ENCODE measurements at places on chromosomes 1 and 21.

DNA sequence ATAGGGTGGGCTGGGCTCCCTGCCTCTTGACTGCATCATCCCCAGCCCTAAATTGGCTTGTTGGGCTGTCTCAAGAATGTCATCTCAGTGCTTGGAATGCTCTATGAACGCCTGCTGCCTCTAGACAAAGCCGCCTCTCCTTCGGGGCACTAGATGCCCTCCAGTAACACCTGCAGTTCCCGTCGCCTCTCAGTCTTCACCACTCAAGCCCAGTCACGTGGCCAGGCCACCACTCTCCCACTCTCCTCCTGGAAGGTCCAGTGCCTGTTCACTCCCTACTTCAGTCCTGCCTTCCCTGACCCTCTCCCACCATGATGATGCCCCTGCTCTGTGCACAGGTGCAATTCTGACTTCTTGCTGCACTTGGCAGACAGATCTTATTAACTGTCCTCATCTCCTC, 7.0 kb downstream of the TAS1R2 start:
- DNase-seq, result no peak

GRCh38 chr1:210647406-210648333, 319.0 kb downstream of the HHAT start:
- no peak for DNase-seq

DNA sequence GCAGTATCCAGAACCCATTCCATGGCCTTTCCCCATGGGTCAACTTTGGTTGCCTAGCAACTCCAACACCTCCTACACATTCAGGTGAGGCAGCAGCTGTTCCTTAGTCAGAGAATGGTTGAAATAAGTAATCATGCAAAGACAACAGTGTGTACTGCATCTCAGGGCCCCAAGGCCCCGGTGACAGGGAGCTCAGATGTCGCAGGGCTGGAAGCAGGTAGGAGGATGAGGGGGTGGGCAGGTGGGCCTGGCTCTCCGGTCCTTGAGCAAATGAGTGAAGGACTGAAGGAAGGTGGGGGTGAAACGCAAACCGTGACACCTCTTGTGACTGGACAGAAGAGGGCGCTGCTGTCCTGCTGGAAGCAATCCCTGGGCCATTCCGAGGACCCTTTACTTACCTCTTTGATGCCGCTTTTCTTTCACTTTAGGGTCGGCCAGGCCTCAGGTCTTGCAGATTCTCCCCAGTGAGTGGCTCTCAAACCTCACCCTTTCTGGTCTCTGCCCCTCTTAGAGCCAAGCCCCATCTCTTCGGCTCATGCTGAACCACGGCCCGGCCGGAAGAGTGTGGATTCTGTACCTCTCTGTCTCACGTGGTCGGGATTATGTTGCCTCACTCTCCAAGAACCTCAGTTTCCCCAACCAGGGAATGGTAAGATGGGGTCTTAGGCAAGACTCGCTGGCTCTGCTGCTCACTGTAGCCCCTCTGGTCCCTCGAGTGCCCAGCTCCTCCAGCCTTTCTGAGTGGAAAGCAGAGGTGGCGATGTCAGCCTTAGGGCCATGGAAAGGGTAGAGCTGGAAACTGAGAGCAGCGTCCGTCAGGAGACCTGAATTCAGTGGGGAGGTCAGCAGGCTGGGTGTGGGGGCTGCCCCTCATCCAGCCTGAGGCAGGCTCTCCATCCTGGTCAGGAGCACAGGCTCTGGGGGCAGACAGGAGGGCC, 5.6 kb upstream of the KCNA10 start:
- peak; percentile 28 for DNase-seq

GRCh38 chr1:207798847-207799246, 47.0 kb downstream of the CD46 start:
- no peak for DNase-seq

DNA sequence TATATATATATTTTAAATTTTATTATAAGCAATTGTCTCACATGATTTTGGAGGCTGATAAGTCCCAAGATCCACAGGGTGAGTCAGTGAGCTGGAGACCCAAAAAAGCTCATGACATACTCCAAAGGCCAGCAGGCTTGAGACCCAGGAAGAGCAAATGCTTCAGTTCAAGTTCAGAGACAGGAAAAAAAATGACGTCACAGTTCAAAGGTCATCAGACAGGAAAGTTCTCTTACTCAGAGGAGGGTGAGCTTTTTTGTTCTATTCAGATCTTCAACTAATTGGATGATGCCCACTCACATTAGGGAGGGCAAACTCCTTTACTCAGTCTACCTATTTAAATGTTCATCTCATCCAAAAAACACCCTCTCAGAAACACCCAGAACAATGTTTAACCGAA, 18.2 kb downstream of the RXRG start:
- DNase-seq, result no peak

- DNase-seq, result peak; percentile 78
These were observed at the start of gene ZBTB37 for GRCh38 chr1:173868266-173869020. TSS of gene ZBTB37 (plus strand) at chr1:173868380. CDS start at chr1:173870226, 1,846 bp downstream.

- no peak for DNase-seq
These were observed 4.0 kb downstream of the HMGN1 start for GRCh38 chr21:39344848-39345247.

DNA sequence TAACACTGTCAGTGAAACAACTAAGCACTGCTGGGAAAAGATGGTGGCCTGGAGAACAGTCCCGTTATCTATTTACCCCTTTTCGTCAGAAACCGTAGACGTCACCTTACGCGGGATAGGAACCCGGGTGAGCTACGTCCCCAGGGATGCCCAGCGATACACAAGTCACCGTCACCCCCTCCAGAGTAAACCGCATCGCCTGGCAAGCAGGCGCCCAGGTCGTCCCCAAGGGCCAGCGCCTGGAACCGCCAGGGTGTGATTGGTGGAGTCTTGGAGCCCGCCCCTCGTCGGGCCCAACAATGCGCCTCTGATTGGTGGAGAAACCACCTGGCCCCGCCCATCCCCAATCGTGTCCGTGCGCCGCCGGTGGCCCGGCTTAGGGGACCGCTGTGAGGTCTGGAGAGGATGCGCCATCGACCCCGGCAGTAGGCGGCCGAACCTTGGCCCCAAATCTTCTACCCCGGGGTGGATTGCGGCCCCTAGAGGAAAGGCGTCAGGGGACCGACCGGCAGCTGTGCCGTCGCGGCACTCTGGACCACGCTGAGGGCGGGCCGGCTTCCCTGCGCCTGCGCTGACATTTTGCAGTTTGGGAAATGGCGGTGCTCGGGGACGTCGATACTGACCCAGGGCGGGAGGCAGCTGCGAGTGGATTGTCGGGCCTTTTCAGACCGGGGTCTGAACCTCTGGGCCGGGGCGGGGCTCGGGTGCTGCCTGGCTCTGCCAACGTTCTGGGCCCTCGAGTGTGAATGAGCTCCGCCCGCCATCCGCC, 34.4 kb downstream of the SLC2A1 start:
- DNase-seq, result peak; percentile 77

DNA sequence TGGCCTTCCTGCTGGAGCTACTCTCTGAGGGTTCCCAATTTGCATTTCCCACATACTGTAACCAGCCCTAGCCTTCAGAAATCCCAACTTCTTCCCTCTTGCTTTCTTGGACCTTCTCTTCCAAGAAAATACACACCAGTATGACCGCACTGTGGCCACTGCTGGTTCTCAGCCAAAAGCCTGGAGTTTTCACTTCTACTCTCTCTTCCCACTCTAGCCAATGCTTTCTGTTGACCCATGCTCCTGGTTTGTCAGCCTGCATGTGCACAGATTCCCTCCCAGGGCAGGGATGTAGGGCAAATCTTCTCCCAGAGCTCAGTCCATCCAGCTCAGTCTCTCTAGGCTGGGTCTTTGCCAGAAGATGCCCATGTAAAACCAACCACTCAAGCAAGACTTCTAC, 664 bp downstream of the SLAMF1 start:
- no peak for DNase-seq

DNA sequence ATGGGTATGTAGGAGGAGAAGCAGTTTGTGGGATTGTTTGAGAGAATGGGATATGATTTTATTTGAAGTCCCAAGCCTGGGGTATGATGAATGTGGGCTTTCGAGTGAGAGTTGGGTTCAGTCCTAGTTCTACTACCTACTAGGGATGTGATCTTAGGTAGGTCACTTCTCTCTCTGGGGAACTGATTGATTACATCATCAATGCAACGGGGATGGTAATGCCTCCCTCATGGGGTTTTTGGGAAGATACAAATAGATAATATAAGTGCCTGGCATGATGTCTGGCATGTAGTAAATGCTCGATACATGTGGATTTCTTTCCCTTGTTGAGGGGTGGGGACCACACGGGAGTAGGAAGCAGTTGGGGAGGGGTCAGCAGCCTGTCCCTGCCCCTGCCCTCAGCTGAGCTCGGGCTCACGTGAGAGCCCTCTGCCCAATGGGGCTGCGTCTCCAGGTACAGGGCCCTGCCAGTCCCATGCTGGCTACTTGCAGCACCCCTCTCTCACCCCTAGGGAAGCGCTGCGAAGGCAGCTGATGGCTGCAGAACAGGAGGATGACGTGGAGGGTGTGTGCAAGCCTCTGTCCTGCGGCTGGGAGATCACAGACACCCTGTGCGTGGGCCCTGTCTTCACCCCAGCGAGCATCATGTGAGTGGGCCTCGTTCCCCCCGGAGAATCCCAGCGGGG, 38.7 kb downstream of the AZIN2 start:
- DNase-seq, result no peak

- no peak for DNase-seq
These were observed 36.1 kb downstream of the VN1R5 start for GRCh38 chr1:247291833-247292561.

DNA sequence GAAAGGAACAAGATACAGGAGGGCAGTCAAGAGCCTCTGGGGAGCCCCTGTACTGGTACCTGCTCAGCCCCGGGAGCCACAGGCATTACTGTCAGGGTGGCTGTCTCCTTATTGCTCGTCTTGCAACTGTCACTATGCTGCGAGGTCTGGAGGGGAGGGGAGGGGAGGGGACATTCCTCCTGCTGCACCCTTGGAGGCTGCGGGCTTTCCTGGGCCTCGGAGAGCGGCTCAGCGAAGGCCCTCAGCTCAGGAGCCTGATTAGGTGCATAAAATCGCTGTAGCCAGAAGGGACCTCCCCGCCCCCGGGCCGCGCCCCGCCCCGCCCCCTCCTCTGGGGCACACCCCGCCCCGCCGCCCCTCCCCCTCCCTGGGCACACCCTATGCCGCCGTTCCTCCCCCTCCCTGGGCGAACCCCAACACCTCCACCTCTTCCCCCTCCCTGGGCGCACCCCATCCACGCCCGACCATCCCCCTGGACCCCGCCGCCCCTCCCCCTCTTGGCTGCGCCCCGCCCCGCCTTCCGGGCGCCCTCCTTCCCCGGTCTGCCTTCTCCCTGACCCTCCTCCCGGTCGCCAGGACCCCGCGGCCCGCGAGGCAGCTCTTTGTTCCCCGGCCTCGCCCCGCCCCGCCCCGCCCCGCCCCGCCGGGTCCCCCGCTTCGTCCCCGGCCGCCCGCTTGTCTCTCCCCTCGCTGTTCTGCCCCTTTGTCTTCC, 35.5 kb downstream of the CACHD1 start:
- DNase-seq, result no peak

DNA sequence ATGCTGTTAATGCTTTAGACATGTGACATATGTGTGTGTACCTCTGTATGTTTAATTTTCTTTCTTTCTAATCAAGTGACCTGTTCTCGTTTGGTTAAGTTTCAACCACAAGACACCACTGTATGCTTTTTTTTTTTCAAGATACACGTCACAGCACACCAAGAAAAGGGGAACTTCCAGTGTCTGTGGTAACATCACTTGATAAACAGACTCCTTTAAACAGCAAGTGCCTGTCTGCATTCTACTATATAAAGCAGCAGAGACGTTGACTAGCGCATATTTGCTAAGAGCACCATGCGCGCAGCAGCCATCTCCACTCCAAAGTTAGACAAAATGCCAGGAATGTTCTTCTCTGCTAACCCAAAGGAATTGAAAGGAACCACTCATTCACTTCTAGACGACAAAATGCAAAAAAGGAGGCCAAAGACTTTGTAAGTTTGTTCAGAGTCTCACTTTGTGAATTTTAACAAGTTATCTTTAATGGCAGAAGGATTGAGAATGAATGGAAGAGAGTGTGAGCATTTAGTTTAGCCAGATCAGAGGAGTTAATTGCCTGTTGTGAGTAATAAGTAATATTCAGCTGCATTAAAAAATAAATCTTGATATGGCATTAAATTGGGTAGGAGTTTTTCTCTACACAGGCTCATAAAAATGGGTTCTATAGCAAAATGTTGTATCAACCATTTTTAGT, at the start of gene RGS1:
RGS1 (plus strand) TSS at position 275 of the 691 bp plus-strand sequence; CDS start at position 295, 20 bp downstream.
- no peak for DNase-seq

GRCh38 chr1:96520579-96520947, 201.0 kb upstream of the PTBP2 start:
- no peak for DNase-seq

DNA sequence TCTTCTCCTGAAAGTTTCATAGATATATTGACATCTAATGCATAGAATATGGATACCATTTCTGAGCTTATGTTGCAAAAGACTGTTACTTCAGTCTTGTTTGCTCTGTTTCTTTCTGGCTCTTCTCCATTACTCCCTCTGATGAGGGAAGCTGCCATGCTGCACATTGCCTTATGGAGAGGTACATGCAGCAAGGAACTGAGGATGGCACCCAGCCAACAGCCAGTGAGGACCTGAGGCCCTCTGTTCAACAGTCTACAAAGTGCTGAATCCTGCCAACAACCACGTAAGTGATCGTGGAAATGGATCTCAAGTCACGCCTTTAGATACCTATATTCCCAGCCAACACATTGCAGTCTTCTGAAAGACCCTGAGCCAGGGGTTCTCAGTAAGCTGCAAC, 66.6 kb upstream of the ADAMTS5 start:
- no peak for DNase-seq

DNA sequence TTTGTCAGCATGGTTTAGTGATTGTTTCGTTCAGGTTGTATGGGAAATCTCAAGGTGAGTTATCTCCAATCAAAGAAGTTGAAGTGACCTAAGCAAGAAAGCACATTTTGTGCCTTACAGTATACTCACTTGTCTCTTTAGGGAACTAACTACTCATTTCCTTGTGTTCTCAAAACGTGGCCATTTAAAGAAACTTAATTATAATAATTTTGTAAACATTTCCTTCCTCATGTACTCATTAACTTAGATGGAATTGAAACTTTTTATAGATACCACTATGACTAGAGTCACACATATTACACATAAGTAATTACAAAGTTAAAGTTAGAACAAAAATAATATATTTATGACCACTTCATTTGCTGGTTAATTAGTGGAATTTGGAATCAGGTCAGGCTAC, 552.6 kb downstream of the MRPL39 start:
- DNase-seq, result no peak

- DNase-seq, result no peak
These were observed 326.8 kb downstream of the HHAT start for GRCh38 chr1:210655511-210655910.

DNA sequence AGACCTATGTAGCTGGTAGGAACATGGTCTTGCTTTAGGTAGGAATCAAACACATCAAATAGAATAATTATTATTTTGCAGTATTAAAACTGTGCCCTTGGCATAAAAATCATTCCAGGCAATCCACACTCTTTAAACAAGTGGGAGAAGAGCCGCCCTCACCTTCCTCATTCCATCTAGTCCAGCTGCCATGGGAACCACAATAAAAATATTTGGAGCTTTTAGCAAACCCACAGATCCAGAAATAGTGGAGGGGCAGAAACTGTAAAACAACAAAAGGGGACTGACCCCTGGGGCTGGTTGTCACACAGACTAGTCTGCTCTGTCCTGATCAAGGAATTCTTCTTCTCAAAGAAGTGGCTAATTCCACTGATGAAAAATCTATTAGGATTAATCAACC, 61.6 kb downstream of the PTPRC start:
- DNase-seq, result no peak
